ENCODE measurements at places on chromosomes 5 and 9. TPM values are rescaled to one million over a fixed set of nuclear protein-coding genes. Genes with fewer than 3 reads are reported as not detected.
A peak's percentile ranks its signal among the peaks of the same experiment; 100 is the strongest.

DNA sequence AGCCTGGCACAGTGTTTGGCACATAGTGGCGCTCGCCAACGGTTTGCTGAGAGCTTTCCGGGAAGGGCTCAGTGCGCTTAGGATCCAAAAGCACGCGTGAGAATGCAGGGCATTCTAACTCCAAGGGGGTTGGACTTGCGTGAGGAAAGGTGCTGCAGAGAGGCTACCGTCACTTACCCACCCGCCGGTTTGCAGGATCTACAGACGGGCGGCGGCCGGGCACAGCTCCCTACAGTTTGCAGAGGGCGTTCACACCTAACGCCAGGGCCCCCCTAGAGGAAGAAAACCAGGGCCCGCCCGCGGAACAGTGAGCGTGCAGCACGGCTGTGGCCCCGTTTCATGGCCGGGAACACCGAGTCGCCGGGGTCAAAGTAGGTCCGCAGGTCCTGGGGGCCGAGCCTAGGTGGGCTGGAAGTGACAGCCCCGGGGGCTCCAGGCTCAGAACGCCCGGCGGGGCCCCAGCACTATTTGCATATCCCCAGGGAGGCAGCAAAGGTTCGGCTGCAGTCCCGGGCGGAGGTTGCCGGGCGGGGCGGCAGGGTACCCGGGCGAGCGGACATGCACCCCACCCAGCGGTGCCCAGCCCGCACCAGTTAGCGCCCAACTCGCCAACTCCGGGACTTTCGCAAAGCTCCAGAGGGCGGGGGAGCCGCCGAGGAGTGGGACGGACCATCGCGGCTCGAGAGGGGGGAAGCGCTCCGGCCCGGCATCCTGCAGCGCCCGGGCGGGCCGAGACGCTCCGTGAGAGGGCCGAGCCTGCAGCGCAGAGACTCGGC, 526 bp upstream of the GALNT10 start:
- H3K27me3 ChIP-seq, result no peaks in the 10 kb centered on the region
- H3K36me3 ChIP-seq, result no peaks in the 10 kb centered on the region
- peak overlapping the region; percentile 74 for H3K4me3 ChIP-seq
- peak; percentile 51 for DNase-seq

- no peaks in the 10 kb centered on the region for H3K4me1 ChIP-seq
- no peak overlapping the region for H3K27ac ChIP-seq
- no peaks in the 10 kb centered on the region for H3K36me3 ChIP-seq
- H3K4me3 ChIP-seq, result no peak overlapping the region
Observed at GRCh38 chr5:160287378-160288051, 24.8 kb downstream of the CCNJL start.

- peaks cover 27% of the 10 kb centered on the region for H3K4me1 ChIP-seq
- peak within 1 kb of the TSS; percentile 96 for H3K4me3 ChIP-seq
- no peaks in the 10 kb centered on the region for H3K27me3 ChIP-seq
- H3K36me3 ChIP-seq, result no peaks in the 10 kb centered on the region
Observed at GRCh38 chr9:129028192-129028966, at the start of gene SH3GLB2. Gene SH3GLB2 (minus strand): TSS chr9:129028331. CDS start chr9:129028154, 177 bp downstream.

DNA sequence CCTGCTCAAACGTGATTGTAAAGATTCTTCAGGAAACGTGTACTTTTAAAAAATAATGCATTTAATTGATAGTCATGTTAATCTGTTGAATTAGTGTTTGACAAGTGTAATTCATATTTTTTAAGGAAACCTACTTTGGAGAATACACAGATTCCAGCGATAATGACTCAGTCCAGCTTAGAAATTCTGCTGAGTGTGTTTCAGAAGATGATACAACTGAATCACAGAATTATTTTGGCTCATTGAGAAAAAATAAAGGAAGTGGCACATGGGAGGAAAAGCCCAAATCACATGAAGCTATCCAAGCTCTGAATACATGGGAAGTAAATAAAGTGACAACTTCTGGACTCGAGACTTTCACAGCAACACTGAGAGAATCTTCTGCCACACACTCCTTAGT, 37.8 kb downstream of the ICE1 start:
- H3K27me3 ChIP-seq, result no peaks in the 10 kb centered on the region
- no peak overlapping the region for H3K4me3 ChIP-seq
- H3K27ac ChIP-seq, result no peak overlapping the region
- no peaks in the 10 kb centered on the region for H3K4me1 ChIP-seq
- H3K36me3 ChIP-seq, result peaks cover 51% of the 10 kb centered on the region
- DNase-seq, result no peak

DNA sequence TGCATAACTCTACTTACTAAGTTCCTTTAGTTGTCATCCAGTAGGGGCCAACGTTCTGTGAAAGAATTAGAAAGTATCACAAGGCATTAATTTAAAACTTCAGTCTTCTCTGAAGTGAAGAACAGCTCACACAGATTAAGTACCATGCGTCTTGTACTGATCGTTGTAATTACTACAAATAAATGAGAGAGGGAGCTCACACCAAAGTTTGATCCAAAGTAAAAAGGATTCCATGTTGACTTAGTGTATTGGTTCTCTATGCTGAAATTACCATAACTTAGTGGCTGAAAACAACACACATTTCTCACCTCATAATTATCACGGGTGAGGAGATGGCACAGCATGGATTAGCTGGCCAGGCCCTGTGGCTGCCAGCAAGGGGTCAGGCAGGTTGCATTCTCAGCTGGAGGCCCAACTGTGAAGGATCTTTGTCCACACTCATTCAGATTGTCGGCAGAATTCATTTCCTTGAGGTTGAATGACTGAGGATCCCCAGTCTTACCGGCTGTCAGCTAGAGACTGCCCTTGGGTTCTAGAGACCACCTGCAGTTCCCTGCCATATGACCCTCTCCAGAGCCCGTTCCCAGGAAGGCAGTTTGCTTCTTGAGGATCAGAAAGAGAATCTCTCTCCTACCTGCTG, 169.1 kb downstream of the YTHDC2 start:
- H3K27ac ChIP-seq, result no peak overlapping the region
- 0 out of 2 replicates have a peak, but pooled peaks cover 15% of the 10 kb centered on the region for H3K27me3 ChIP-seq
- peak; percentile 7 for DNase-seq

GRCh38 chr9:18488886-18489285, 14.9 kb downstream of the ADAMTSL1 start:
- H3K27ac ChIP-seq, result no peak overlapping the region
- no peak for DNase-seq
- H3K36me3 ChIP-seq, result no peaks in the 10 kb centered on the region
- H3K4me3 ChIP-seq, result no peak overlapping the region
- H3K4me1 ChIP-seq, result no peaks in the 10 kb centered on the region

- no peaks in the 10 kb centered on the region for H3K36me3 ChIP-seq
- H3K4me1 ChIP-seq, result no peaks in the 10 kb centered on the region
- no peak for DNase-seq
- no peak overlapping the region for H3K27ac ChIP-seq
- H3K4me3 ChIP-seq, result no peak overlapping the region
Observed at GRCh38 chr5:68240771-68241170, 25.2 kb downstream of the PIK3R1 start.

DNA sequence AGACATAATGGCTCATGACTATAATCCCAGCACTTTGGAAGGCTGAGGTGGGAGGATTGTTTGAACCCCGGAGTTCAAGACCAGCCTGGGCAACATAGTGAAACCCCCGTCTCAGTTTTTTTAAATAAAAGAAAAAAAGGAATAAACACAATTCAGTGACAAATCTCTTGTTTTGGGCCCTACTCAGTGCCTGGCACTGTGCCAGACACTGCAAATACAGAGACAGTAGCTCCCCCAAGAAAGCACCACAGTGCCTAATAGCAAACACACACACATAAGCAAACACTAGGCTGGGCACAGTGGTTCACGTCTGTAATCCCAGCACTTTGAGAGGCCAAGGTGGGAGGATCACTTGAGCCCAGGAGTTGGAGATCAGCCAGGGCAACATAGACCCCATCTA, 49.7 kb upstream of the GRHPR start:
- H3K4me1 ChIP-seq, result no peaks in the 10 kb centered on the region
- H3K27me3 ChIP-seq, result 0 out of 2 replicates have a peak, but pooled peaks cover 4% of the 10 kb centered on the region
- H3K36me3 ChIP-seq, result no peaks in the 10 kb centered on the region
- no peak for DNase-seq
- H3K27ac ChIP-seq, result no peak overlapping the region

- H3K36me3 ChIP-seq, result no peaks in the 10 kb centered on the region
- H3K27ac ChIP-seq, result no peak overlapping the region
- no peak for DNase-seq
- H3K4me1 ChIP-seq, result no peaks in the 10 kb centered on the region
- no peaks in the 10 kb centered on the region for H3K27me3 ChIP-seq
Observed at GRCh38 chr5:99926463-99926862, 608.7 kb upstream of the FAM174A start.

DNA sequence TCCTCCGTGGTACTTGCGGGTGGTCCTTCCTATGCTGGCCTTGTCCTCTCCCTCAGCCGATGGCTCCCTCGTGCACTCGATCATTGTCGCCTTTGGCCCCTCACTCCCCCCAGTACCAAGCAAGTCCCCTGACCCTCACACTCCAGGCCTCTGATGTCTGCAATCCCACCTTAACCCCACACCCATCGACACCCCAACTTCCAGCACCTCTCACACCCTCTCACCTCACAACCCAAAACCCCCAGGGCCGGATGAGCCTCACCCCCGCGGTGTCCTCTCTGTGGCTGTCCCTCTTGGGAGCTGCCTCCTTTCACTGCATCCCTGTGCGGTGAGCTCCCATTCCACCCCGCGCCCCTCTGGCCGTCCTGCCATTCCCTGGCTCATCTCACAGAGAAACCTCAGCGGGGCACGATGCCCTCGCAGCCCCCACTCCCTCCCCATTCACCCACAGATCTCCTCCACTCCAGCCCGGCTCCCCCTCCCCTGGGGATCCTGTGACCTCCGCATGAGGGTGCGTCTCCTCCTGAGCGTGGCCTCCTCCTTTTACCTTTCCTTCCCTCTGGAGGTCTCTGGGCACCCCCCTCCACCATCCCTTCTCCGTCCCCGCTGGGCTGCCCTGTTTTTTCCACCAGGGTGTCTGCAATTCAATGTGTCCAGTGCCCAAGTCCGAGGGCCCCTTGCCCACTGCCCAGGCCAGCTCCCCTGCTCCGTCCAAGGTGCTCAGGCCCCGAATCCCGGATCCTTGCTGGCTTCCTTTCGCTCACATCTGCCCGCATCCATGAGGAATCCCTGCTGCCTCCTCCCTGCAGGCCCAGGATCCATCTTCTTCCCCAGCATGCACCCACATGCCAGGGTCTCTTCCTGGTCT, 15.8 kb upstream of the RNU6ATAC start:
- no peaks in the 10 kb centered on the region for H3K36me3 ChIP-seq
- no peaks in the 10 kb centered on the region for H3K27me3 ChIP-seq
- no peak overlapping the region for H3K4me3 ChIP-seq
- H3K27ac ChIP-seq, result no peak overlapping the region

GRCh38 chr9:89418882-89419640, 78.9 kb downstream of the SEMA4D start:
- no peak overlapping the region for H3K27ac ChIP-seq
- H3K36me3 ChIP-seq, result no peaks in the 10 kb centered on the region
- H3K4me1 ChIP-seq, result 0 out of 2 replicates have a peak, but pooled peaks cover 2% of the 10 kb centered on the region
- H3K4me3 ChIP-seq, result no peak overlapping the region
- no peak for DNase-seq
- no peaks in the 10 kb centered on the region for H3K27me3 ChIP-seq

DNA sequence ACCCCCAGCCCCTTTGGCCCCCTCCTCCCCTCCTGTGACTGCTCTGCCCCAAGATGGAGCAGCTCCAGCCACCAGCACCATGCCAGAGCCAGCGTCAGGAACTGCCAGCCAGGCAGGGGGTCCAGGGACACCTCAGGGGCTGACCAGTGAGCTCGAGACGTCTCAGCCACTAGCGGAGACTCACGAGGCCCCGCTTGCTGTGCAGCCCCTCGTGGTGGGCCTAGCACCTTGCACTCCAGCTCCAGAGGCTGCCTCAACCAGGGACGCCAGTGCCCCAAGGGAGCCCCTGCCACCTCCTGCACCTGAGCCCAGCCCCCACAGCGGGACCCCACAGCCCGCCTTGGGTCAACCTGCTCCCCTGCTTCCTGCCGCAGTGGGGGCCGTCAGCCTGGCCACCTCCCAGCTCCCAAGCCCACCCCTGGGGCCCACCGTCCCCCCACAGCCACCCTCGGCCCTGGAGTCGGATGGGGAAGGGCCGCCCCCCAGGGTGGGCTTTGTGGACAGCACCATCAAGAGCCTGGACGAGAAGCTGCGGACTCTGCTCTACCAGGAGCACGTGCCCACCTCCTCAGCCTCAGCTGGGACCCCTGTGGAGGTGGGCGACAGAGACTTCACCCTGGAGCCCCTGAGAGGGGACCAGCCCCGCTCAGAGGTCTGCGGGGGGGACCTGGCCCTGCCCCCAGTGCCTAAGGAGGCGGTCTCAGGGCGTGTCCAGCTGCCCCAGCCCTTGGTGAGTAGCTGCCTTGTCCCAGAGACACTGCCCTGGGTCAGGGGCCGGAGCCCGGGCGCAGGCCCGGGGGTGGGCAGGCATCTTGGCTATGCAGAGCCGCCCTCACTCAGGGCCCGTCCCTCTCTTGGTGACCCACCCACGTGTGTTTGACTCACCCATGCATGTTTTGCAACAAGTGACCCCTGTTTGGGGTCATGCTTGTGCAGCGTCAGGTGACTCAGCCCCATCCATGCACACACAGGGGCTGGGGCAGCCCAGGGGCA, 105.2 kb downstream of the WNK2 start:
- no peak overlapping the region for H3K4me3 ChIP-seq
- H3K27ac ChIP-seq, result no peak overlapping the region

GRCh38 chr9:126395439-126396212, 69.0 kb downstream of the MVB12B start:
- no peak overlapping the region for H3K27ac ChIP-seq
- peak; percentile 31 for DNase-seq
- H3K36me3 ChIP-seq, result no peaks in the 10 kb centered on the region
- H3K27me3 ChIP-seq, result no peaks in the 10 kb centered on the region

- no peak for DNase-seq
- H3K27me3 ChIP-seq, result no peaks in the 10 kb centered on the region
- no peak overlapping the region for H3K27ac ChIP-seq
Observed at GRCh38 chr9:93464395-93464794, 11.0 kb upstream of the FAM120AOS start.

GRCh38 chr9:4838189-4838546, 45.4 kb downstream of the RCL1 start:
- H3K4me1 ChIP-seq, result peaks cover 5% of the 10 kb centered on the region
- DNase-seq, result no peak

GRCh38 chr9:131238402-131239021, 37.8 kb downstream of the FAM78A start:
- no peaks in the 10 kb centered on the region for H3K27me3 ChIP-seq
- DNase-seq, result no peak
- 0 out of 2 replicates have a peak, but pooled peaks cover 3% of the 10 kb centered on the region for H3K4me1 ChIP-seq
- peaks cover 6% of the 10 kb centered on the region for H3K36me3 ChIP-seq

DNA sequence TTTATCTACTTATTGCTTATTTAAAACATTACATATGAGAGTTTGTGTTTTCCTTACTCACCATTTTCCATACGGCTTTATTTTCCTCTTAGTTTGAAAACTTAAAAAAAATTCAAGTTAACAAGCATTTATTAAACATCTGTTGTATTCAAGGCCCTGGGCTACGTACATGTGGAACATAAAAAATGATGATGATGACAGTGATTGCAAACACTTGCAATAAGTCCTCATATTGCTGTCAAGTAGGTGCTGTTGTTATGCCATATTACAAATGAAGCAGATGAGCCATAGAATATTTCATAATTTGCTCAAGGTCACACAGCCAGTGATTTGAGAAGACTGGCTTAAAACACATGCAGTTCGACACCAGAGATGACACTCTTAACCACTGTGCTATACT, 180.6 kb downstream of the COMMD10 start:
- DNase-seq, result no peak
- H3K36me3 ChIP-seq, result no peaks in the 10 kb centered on the region
- H3K4me3 ChIP-seq, result no peak overlapping the region
- no peak overlapping the region for H3K27ac ChIP-seq
- no peaks in the 10 kb centered on the region for H3K27me3 ChIP-seq
- no peaks in the 10 kb centered on the region for H3K4me1 ChIP-seq

The SHISAL2B gene
- not detected for total RNA-seq

The MEIKIN gene
- not detected for total RNA-seq

The FOXD4L3 gene
- 0.25 TPM for total RNA-seq

The GARNL3 gene
- 8.8 TPM for total RNA-seq

The OLFML2A gene
- total RNA-seq, result 6.3 TPM

The S100Z gene
- not detected for total RNA-seq

The TESK1 gene
- 26.6 TPM for total RNA-seq

All from HCT116 (cell line).